CD4-positive, alpha-beta memory T cell (primary cell): ENCODE measurements at places on chromosomes 2 and 18. TPM values are rescaled to one million over a fixed set of nuclear protein-coding genes. Genes with fewer than 3 reads are reported as not detected.

DNA sequence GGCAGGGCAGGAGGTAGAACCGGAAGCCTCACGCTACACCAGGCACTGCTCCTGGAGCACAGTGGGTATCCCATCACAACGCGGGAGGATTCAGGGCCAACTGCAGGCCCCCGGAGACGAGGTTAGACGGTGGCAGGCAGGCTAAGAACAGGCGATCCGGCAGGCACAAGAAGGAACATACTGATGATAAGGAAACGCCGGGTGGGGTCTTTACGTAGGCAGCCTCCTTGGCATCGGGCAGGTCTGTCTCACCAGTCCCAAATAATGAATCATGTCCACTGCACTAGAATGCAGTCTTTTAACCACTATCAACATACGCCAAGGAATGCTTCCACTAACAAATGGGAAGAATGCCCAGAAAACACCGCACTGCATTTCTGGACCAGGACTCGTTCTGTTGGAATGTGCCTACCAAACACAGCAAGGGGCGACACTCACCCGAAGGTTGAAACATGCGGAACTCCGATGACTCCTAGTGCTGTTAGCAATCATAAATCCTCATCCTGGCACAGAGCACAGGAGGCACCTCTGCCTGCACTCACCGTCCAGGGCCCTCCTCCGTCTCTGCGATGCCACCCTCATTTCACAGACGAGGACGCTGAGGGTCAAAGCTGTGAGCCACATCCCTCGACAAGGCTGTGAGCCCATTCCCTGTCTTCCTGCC is 35.2 kb downstream of the ZNF516 start:
- H3K4me1 ChIP-seq, result no peaks in the 10 kb centered on the region
- no peak for DNase-seq
- H3K27me3 ChIP-seq, result no peaks in the 10 kb centered on the region
- H3K27ac ChIP-seq, result no peak overlapping the region
- H3K4me3 ChIP-seq, result no peak overlapping the region

GRCh38 chr2:151904021-151904420 is 75.8 kb upstream of the ARL5A start:
- no peak overlapping the region for H3K27ac ChIP-seq
- no peaks in the 10 kb centered on the region for H3K36me3 ChIP-seq
- H3K27me3 ChIP-seq, result no peaks in the 10 kb centered on the region
- H3K4me3 ChIP-seq, result no peak overlapping the region
- no peaks in the 10 kb centered on the region for H3K4me1 ChIP-seq

LINC00305 gene
- not detected for polyA plus RNA-seq

DNA sequence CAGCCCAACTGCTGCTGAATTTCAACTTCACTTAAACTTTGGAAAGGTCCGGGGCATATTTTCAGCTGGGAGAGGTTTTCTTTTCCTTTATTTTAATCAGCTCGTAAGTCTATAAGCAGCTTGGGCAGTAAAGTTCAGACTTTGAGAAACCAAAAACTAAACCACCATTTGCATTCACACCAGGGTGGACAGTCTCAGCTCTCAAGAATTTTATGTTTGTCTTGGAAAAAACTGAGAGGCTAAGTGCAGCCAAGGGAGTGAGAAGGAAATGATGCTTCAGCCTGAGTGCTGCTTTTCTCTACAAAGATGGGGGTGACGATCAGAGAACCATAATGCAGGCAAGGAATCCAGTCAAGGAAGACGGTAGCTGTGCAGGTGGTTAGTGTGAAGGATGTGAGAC is 30.2 kb downstream of the MCFD2 start:
- H3K4me1 ChIP-seq, result no peaks in the 10 kb centered on the region
- H3K4me3 ChIP-seq, result no peak overlapping the region
- H3K27me3 ChIP-seq, result no peaks in the 10 kb centered on the region
- DNase-seq, result no peak

NAB1 gene
- 3.0 TPM for polyA plus RNA-seq

CCBE1 gene
- not detected for polyA plus RNA-seq

GRCh38 chr18:5879479-5879882 is 15.8 kb downstream of the TMEM200C start:
- no peak overlapping the region for H3K4me3 ChIP-seq
- no peaks in the 10 kb centered on the region for H3K27me3 ChIP-seq
- no peak for DNase-seq
- H3K27ac ChIP-seq, result no peak overlapping the region
- H3K4me1 ChIP-seq, result no peaks in the 10 kb centered on the region

DNA sequence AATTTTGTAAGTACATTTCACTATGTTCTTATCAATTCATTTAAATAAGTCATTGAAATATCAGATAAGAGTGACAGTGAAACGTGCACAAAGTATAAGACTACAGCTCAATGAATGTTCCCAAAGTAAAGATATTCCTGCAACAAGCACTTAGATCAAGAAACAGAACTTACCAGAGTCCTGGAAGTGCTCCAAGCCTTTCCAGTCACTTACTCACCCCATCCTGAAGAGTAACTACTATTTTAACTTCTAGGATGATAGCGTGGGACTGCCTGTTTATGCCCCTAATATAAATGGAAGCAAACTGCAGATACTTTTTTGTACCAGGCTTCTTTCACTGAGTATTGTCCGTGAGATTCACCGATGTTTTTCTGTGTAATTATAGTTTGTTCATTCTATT is 768.9 kb downstream of the SLC4A3 start:
- no peak for DNase-seq
- H3K27ac ChIP-seq, result no peak overlapping the region
- H3K4me3 ChIP-seq, result no peak overlapping the region

SLC30A3 gene
- polyA plus RNA-seq, result not detected

ACVR1C gene
- 1.6 TPM for polyA plus RNA-seq

DNA sequence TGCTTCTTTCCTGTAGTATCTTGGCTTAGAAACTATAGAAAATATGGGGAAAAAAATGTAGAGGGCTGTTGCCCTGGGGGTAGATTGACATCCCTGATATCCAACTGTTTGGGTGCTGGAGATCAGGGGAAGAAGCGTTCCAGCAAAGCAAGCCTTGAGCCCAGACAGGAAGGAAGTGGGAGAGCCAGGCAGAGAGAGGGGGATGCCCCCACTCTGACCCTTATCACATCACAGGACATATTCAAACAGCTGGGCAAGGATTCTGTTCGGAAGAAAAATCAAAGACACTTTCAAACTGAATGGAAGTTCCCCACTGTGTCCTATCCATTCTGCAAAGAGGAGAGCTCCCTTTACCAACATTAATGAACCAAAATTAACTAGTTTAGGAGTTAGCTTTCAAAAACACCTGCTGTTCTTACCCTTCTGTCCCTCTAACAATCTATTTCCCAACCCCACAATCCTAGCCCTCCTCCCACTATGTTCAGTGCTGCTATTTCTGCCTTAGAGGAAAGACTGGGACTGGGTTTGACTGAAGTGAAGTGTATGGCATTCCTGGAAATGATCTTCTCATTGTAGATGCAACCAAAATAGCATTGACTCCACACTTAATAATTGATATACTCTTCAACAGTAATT is 16.9 kb upstream of the KCNG3 start:
- no peak overlapping the region for H3K27ac ChIP-seq
- H3K4me1 ChIP-seq, result no peaks in the 10 kb centered on the region
- DNase-seq, result no peak
- H3K4me3 ChIP-seq, result no peak overlapping the region

DNA sequence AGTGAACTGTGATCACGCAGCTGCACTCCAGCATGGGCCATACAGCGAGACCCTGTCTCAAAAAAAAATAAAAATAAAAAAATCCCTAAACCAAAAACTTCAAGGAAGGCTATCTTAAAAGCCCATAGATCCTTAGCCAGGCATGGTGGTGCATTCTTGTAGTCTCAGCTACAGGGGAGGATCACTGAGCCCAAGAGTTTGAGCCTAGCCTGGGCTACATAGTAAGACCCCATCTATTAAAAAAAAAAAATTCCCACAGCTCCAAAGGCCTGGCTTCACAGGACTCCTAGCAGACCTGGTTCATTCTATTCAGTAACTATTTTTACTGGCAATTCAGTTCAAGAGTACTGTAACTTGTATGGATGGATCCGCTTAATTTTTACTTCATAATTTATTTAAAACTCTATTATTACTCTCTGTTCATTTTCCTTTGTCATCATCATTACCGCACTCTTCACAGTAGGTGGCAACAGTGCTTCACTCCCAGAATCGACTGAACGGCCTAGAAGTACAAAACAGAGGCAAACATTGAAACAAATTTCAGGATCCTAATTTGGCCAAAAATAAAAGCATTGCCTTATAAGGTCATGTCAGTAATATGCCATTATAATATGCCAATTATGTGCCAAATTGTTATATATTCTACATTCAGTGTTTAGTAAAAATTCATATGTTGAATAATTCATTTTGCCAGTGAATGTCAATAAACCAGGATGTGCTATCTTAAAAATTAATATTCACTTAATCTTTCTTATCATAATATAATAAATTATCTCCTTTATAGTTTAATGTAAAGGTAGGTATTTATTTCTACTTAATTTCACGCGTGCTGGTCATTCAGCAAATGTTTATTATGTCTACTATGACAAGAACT is 14.3 kb upstream of the STAM2 start:
- no peak overlapping the region for H3K27ac ChIP-seq
- no peaks in the 10 kb centered on the region for H3K4me1 ChIP-seq
- no peaks in the 10 kb centered on the region for H3K36me3 ChIP-seq
- no peaks in the 10 kb centered on the region for H3K27me3 ChIP-seq

- no peaks in the 10 kb centered on the region for H3K27me3 ChIP-seq
- no peak overlapping the region for H3K4me3 ChIP-seq
- H3K27ac ChIP-seq, result no peak overlapping the region
- no peaks in the 10 kb centered on the region for H3K4me1 ChIP-seq
Observed at GRCh38 chr2:209553913-209554312, 130.1 kb downstream of the MAP2 start.

DNA sequence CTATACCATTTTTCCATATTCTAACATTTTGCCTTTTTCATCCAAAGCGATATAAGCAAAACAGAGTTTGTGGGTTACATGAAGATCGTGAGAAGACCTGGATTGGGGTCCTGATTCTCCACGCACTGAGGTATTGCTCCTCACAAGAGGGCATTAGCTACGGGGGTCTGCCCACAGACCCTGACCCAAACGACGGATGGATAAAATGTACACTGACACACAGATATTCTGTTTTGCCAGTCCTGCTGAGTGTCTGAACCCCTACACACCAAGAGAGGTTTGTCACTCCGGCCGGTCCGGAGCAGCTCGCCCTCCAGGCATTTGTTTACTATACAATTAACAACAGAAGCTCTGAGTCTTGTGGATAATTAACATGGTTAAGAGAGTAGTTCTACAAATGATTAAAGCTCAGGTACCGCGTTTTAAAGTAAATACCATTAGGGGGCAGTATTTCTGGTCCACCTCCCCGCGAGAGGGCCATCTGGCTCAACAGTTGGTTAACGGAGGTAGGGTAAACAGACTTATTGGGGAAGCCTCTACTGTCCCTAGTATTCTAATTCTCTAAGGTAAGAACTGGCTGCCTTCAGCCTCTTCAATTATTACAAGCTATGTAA is 28.4 kb downstream of the SCYGR8 start:
- DNase-seq, result no peak
- no peaks in the 10 kb centered on the region for H3K27me3 ChIP-seq
- no peak overlapping the region for H3K4me3 ChIP-seq
- no peak overlapping the region for H3K27ac ChIP-seq
- no peaks in the 10 kb centered on the region for H3K36me3 ChIP-seq
